ENCODE measurements at places on chromosomes 5 and 9. TPM values are rescaled to one million over a fixed set of nuclear protein-coding genes. Genes with fewer than 3 reads are reported as not detected.
A peak's percentile ranks its signal among the peaks of the same experiment; 100 is the strongest.

DNA sequence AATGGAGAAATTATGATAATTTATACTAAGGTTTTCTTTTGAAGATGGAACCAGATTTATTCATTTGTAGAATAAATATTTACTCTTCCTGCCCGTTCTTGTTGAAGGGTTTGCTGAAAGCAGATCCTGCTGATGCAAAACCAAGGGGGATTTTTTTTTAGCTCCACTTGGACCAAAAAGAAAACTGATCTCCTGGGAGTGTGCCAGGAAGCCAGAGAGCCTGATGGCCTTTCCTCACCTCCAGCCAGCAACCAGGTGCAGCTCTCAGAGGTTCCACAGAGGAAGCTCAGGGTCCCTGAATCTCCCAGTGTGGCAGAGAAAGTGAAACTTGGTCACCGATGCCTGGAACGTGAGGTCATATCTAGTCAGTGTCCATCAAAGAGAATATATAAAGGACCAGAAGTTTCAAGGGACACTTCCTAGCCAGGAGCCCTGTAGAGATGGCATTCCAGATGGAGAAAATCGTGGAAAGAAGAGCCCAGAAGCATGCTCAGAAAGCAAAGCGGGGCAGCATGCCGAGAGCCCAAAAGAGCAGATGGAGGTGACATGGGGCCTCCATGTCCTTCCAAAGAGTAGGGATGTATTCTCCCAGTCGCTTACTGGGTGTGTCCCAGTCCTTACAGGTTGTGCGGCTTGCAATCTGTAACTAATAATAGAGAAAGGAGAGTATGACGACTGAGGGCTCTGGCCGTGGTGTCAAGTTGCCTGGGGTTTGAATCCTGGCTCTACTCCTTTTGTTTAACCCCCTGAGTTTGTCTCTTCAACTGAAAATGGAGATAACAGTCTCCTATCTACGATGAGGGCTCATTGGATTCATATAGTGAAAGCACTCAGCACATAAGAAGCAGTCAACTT, 12.2 kb downstream of the AFAP1L1 start:
- no peaks in the 10 kb centered on the region for H3K4me1 ChIP-seq
- H3K36me3 ChIP-seq = no peaks in the 10 kb centered on the region
- no peak overlapping the region for H3K4me3 ChIP-seq
- H3K27me3 ChIP-seq = peaks cover 15% of the 10 kb centered on the region
- DNase-seq = no peak
- no peak overlapping the region for H3K27ac ChIP-seq

DNA sequence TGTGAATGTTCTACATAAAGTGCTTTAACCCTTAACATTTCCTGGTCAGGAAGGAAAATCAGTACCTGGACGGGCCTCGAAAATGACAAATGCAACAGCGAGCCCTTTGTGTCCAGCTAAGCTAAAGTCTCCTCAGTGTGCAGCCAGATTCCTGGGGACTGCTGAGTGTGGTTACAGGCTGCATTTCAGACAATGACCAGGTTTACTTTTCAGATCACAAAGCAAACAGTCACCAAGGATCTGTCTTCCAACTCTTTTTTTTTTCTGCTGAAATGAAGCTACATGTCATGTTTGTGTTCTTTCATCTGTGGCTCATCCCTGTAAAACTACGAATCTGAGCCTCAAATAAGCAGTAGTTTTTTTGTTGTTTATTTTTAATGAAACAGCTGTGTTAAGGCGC, 20.8 kb downstream of the SLC46A2 start:
- no peaks in the 10 kb centered on the region for H3K36me3 ChIP-seq
- no peak for DNase-seq
- no peak overlapping the region for H3K4me3 ChIP-seq
- peaks cover 8% of the 10 kb centered on the region for H3K4me1 ChIP-seq
- no peaks in the 10 kb centered on the region for H3K27me3 ChIP-seq

DNA sequence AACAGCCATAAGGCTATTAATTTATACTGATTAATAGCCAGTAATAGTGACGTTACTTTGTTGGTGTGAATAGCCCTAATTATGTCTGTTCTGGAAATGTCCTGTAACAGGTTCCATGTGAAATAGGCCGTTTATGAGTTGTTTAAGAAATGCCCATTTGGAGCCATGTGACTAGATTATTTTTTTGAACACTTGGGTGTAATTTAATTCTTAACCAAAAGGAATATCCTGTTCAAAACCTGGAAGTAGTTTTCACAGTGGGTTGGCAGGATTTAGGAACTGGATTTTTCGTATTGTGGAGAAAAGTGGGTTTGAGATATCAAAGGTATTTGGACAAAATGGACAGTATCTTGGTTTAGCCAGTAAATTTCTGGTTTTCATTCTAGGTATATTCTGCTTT, 1.3 kb downstream of the TENT2 start:
- peak overlapping the region; percentile 92 for H3K4me3 ChIP-seq
- H3K4me1 ChIP-seq = peaks cover 42% of the 10 kb centered on the region
- H3K36me3 ChIP-seq = peaks cover 51% of the 10 kb centered on the region
- H3K27ac ChIP-seq = peak overlapping the region; percentile 66

- no peak for DNase-seq
- H3K4me1 ChIP-seq = peaks cover 3% of the 10 kb centered on the region
- no peaks in the 10 kb centered on the region for H3K27me3 ChIP-seq
- no peak overlapping the region for H3K4me3 ChIP-seq
- H3K36me3 ChIP-seq = peaks cover 24% of the 10 kb centered on the region
- H3K27ac ChIP-seq = no peak overlapping the region
Observed at GRCh38 chr9:128918921-128919320, 1.9 kb upstream of the PHYHD1 start.

GRCh38 chr5:102154291-102154690, 141.8 kb downstream of the SLCO4C1 start:
- H3K27me3 ChIP-seq = no peaks in the 10 kb centered on the region
- peak overlapping the region; percentile 49 for H3K4me3 ChIP-seq
- no peak overlapping the region for H3K27ac ChIP-seq
- no peaks in the 10 kb centered on the region for H3K36me3 ChIP-seq
- H3K4me1 ChIP-seq = no peaks in the 10 kb centered on the region

Gene FOXD4L6
- total RNA-seq = not detected

Gene MEF2C
- not detected for total RNA-seq

Data from activated CD4-positive, alpha-beta memory T cell treated with anti-CD3 and anti-CD28 coated beads, Interleukin-2, amount 10 ng/mL, durations not matched to agents 7 days and 5 days (primary cell).